ENCODE measurements at places on chromosomes 7 and 10.

DNA sequence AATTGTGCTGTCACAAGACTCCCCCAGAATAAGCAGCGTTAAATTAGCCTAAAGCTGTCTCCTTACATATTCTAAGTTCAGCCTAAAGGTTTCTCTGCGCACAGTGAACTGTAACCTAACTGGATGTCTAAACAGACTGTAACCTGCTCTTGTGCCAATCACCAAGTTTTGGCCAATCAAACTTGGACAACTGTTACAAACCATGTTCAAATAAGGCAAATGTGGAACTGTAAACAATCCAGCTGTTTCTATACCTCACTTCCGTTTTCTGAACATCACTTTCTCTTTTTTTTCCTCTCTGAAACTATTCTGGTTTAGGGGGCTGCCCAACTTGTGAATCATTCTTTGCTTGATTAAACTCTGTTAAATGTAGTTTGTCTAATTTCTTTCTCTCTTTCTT, 252.2 kb upstream of the HABP2 start:
- DNase-seq = no peak

DNA sequence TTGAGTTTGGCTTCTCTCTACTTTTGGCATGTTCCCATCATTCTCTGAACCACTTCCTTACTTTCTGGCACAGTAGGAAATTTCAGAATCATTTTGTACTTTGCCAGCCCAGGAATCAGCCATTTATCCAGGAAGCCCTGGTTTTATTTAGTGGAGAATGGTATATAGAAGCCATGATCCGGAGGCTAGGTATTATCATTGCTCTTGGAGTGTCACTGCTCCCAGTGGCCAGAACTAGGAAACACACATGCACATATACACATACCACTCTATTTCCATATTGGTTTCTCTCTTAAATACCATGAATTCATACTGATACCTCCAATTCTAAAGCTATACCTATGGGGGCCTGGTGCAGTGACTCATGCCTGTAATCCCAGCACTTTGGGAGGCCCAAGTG, 36.3 kb downstream of the SUFU start:
- no peak for DNase-seq

DNA sequence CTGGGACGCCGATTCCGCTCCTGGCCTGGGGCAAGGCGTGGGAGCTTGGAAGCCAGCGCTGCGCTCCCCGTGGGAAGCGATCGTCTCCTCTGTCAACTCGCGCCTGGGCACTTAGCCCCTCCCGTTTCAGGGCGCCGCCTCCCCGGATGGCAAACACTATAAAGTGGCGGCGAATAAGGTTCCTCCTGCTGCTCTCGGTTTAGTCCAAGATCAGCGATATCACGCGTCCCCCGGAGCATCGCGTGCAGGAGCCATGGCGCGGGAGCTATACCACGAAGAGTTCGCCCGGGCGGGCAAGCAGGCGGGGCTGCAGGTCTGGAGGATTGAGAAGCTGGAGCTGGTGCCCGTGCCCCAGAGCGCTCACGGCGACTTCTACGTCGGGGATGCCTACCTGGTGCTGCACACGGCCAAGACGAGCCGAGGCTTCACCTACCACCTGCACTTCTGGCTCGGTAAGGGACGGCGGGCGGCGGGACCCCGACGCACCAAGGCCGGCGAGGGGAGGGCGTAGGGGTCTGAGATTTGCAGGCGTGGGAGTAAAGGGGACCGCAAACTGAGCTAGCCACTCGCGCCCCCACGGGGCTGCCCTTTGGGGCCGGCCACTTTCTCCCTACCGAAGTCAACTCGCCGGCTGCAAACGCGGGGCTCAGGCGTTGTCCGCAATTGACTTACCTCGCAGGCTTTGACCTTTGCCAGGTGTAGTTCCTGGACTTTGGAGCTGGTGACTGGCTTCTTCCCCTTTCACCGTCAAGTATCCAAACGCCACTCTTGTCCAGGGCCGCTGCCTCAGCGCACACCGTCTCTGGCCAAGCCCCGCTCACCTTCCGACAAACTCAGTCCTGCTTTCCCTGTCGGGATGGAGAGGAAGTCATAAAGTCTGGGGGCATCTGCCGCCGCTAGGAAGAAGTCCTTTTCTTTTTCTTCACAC, at the start of gene SCIN:
Gene SCIN (plus strand): TSS at position 187 of the 928 bp plus-strand sequence. CDS start 67 bp downstream, at position 254.
- DNase-seq = no peak

DNA sequence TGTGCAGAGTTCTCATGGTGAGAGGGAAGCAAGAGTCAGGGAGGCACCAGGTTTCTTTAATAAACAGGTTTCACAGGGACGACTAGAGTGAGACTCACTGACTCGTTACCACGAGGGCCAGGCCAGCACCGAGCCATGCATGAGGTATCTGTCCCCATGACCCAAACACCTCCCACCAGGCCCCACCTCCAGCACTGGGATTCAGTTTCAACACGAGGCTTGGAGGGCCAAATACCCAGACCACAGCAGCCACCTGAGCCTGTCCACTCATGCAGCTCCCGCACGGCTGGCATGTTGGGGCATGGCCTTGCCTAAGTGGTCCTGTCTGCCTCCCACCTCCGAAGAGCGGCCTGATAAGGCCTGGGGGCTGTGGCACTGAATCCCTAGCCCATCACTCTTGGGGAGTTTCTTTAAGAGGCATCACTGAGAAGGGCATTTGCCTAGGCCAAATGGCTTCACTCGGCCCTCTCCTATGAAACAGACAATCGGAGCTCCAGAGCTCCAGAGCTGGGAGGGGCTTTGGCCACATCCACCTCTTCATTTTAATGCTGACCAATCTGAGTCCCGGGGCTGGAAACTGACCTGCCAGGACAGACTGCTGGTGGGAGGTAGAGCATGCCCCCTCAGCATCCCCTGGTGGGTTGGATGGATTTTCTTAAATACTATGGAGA, 157.8 kb downstream of the DNAJB6 start:
- DNase-seq = no peak

DNA sequence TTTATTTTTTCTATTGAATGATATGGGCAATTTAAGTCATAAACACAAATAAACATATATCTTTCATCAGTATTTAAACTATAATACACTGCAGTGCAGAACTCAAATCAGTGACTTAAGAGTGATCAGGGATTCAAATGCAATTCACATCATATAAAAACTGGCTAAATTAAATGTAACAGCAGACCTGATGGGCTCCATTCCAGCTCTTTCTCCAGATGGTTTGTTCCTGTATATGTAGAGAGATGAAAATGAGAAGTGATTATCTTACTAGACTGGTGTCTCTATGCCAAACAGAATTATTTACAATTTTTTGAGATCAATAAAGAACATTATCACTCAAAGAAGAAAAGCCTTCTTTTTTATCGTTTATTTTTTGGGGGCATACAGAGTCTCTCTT, 568.8 kb upstream of the ADARB2 start:
- no peak for DNase-seq

DNA sequence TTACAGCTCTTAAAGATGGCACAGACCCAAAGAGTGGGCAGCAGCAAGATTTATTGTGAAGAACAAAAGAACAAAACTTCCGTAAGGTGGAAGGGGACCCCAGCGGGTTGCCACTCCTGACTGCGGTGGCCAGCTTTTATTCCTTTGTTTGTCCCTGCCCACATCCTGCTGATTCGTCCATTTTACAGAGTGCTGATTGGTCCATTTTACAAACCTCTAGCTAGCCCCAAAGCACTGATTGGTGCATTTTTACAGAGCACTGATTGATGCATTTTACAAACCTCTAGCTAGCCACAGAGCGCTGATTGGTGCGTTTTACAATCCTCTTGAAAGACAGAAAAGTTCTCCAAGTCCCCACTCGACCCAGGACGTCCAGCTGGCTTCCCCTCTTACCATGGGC, 16.8 kb upstream of the CCSER2 start:
- no peak for DNase-seq

DNA sequence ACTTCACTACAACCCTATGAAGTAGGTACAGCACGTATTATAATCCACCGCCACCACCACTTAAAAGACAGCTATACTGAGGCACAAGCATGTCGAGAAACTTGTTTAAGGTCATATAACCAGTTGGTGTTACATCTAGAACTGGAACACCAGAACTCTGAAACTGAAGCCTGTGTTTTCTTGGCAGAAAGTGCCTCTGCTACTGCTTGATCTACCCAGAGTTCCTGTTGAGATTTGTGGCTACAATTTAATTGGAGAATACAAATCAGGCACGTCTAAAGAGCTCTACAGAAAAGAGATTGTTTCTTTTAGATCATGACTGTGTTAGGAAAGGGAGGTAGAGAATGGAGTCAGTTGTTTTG, 4.3 kb upstream of the ADD3 start:
- no peak for DNase-seq

DNA sequence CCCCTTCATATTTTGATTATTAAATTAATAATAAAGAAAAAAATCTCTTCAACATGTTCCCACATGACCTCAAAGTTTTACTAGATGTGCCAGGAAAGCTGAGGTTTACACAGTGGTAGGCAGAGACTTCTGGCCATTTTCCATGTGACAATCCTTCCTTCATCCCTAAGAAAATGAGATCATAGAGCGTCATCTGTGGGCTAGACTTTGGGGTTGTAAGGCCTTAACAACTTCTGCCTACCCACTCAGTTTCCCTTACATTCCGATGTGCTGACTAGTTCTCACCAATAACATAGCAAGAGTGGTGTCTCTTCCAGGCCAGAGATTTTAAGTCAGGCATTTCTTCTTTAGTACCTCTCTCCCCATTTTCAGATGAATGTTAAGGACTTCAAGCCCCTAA, 171.1 kb upstream of the PHF14 start:
- DNase-seq = no peak

DNA sequence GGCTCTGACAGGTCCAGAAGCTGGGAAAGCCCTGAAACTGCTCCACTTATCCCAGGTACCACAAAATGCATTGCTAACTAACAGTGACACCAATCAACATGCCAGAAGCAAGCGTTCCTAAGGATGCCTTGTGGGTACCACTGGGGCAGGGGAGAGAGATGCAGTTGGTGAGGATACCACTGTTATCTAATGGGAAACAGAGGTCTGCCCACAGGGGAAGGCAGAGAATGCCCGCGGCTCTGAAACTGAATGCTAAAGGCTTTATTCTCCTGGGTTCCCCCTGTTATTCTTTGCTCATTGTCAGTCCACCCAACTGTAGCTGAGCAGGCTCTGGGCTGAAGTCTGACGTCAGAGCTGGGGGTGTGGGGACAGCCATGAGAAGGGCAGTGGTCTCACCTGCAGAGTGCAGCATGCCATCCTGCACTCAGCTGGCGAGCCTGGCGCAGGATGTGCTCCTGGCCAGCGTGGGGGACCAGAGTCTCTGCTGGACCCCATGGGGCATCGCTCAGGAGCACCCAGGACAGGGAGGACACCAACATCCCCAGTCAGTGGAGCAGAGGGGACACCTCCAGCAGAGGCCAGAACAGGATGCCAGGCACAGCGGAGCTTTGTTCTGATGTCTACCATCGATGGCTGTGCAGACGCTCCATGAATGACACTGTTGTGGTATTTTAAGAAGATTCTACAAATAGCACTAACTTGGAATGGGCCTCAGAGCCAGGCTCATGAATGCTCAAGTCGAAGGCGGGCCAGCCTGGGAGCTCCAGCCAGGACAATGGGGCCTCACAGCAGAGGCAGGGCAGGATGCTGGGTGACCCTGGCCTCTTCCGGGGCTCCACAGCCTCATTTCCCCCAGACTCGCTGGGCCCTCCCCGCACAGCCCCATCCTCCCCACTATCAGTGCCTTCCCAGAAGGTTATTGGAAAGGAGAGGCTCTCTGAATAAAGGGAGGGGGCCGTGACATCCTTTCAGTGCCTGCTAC, 95.8 kb downstream of the ARHGAP22 start:
- peak; percentile 16 for DNase-seq

GRCh38 chr10:22655312-22655981, 58.9 kb downstream of the PIP4K2A start:
- no peak for DNase-seq

GRCh38 chr10:49611166-49611815, 1.2 kb downstream of the SLC18A3 start:
- DNase-seq = no peak

GRCh38 chr10:92530891-92531535, 42.9 kb downstream of the IDE start:
- no peak for DNase-seq

DNA sequence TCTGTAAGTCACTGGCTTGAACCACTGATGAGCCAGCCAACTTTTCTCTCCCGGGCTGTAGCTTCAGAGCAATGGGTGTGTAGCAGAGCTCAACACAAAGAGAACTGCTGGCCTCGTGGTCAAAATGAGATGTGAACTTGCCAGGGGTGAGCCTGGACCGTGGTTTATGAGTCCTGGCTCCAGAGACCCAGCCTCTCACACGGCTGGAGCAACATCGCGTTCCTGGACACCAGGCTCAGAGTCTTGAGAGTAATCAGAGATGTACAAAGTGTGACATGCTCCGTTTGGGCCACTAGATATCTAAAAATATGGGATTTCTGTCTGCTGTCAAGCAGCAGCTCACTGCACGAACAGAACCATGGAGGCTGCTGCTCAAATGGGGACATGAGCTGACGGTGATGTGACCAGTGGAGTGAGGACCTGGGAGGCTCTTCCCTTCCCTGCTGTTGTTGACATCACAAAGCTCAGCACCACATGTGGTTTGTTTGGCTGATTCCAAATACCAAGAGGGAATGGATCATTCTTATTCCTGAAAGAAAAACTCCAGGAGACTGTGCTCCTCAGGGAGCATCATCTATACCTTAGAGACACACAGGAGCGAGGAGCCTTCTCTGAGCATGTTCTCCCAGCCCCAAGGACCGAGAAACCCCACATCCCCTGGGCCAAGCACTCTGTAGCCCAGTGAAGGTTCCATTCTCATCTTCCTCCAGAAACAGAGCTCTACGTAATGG, 9.2 kb upstream of the SVIL start:
- DNase-seq = no peak

- DNase-seq = no peak
Measured at GRCh38 chr7:122719010-122719578, 16.4 kb upstream of the RNF148 start.

- DNase-seq = no peak
Measured at GRCh38 chr10:116253716-116254115, 19.3 kb downstream of the GFRA1 start.

GRCh38 chr7:68269405-68269804, 1272.8 kb downstream of the TYW1 start:
- DNase-seq = no peak

DNA sequence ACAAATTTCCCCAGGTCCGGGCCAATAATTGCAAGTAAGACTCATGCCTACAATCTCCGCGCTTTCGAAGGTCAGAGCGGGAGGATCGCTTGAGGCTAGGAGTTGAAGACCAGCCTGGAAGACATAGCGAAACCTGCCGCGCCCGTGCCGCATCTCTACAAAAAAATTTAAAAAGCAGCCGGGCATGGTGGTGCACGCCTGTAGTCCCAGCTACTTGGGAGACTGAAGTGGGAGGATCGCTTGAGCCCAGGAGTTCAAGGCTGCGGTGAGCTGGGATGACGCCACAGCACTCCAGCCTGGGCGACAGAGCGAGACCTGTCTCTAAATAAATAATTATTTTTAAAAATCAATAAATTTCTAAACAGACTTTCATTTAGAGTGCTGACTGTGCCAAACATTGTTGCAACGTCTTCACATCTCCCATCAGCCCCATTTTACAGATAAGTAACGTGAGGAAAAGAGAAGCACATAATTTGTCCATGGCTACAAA, 494 bp upstream of the CFAP43 start:
- DNase-seq = no peak
